GM12892 (cell line): ENCODE measurements at places on chromosomes 3 and 15.

- no peak for DNase-seq
Measured at GRCh38 chr3:123716411-123716810, 131.6 kb upstream of the HACD2 start.

DNA sequence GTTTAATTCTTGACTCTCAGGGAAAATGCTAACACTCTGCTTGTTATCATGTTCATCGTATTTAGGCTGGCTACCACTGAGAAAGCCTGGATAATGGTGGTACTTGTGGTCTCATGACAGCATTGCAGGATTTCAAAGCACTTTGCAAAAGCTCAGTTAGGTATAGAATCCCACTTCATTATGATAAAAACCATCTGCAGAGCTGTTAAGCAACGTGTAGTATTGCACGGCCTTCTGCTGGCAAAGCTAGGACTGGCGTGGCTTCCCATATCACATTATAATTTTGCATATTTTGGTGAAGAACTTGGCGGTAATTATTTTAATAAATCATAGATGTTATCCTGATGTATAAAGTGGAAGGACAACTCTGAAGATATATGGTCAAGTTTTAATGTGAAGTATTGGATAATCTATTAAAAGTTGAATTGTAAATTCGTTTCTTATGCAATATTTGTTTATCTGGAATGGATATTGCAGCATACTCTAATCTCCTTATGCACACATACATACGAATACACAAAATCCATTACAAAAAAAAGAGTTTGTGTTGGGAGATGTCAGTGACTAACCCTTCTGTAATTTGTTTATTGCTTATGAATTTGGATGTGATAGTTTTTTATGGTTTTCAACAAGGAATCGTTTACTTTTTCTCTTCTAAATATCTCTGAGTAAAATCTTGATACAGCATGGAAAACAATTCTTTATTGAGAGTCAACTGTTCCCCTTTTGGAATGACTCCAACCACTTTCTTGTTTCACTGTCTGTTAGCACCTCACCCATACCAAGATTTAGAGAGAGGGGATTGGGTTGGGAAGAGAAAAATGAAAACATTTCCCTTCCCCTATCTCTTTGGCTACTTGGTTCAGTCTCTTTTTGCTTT lies 9.2 kb downstream of the RAB8B start:
- DNase-seq: no peak

GRCh38 chr3:976006-976405 lies 116.8 kb upstream of the CNTN6 start:
- no peak for DNase-seq

GRCh38 chr3:77081240-77081661 lies 41.4 kb downstream of the ROBO2 start:
- no peak for DNase-seq

DNA sequence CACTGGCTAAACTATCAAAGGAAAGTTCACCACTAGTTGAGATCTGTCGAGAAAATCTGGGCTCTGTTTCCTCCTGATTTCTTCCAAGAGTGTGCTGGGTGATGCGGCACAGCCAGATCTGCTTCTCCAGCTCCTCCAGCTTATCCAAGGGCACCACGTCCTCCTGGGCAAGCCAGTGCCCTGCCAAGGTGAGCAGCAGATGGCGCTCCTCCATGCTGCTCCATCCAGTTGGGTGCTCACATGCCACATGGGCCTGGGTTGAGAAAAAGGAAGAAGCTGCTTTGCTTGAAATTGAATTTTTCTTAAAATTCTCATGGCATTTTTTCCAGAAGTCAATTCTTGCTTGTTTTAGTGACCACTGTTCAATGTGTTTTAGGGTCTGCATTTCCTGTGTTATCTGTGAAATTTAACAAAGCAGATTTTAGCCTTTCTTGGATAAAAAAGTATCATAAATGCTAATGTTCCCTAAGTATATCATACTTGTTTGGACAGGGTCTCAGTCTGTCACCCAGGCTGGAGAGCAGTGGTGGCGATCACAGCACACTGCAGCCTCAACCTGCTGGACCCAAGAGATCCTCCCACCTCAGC lies 47.3 kb downstream of the EIF3J start:
- DNase-seq: no peak

GRCh38 chr3:48765376-48765775 lies 48.4 kb upstream of the IP6K2 start:
- no peak for DNase-seq

DNA sequence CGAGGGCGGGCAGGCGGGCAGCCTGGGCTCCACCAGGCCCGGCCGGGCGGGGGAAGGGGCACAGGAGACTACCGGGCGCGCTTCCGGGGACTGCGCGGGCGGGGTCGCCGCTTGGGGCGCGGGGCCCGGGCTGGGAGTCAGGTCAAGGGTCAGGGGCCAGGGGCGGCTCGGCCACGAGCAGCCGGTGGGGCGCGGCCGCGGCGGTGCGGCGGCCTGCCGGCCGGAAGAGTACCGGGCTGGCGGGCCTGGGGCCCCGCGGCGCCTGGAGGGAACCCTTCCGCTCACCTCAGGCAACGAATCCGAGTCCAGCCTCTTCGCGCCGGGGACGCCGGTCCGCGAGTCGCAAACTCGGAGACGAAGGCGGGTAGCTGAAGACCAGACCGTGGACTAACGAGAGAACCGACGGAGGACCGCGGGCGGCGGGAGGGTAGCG lies 225 bp downstream of the RHOA start:
- DNase-seq: no peak

- no peak for DNase-seq
Measured at GRCh38 chr3:89098964-89099585, 8.3 kb upstream of the EPHA3 start.

GRCh38 chr3:141078200-141078599 lies 27.1 kb downstream of the SPSB4 start:
- DNase-seq: no peak
